ENCODE measurements at places on chromosomes 4 and X.
A peak's percentile ranks its signal among the peaks of the same experiment; 100 is the strongest.

GRCh38 chrX:39957816-39958566 is 139.8 kb downstream of the BCOR start:
- no peak for DNase-seq

GRCh38 chrX:23194885-23195554 is 139.6 kb upstream of the PTCHD1 start:
- no peak for DNase-seq

- DNase-seq = peak; percentile 60
Measured at GRCh38 chr4:9781343-9782135, at the start of gene DRD5. TSS of gene DRD5 (plus strand) at chr4:9781634. CDS start at chr4:9782030, 396 bp downstream.

GRCh38 chr4:91222014-91222413 is 1081.8 kb upstream of the GRID2 start:
- no peak for DNase-seq

DNA sequence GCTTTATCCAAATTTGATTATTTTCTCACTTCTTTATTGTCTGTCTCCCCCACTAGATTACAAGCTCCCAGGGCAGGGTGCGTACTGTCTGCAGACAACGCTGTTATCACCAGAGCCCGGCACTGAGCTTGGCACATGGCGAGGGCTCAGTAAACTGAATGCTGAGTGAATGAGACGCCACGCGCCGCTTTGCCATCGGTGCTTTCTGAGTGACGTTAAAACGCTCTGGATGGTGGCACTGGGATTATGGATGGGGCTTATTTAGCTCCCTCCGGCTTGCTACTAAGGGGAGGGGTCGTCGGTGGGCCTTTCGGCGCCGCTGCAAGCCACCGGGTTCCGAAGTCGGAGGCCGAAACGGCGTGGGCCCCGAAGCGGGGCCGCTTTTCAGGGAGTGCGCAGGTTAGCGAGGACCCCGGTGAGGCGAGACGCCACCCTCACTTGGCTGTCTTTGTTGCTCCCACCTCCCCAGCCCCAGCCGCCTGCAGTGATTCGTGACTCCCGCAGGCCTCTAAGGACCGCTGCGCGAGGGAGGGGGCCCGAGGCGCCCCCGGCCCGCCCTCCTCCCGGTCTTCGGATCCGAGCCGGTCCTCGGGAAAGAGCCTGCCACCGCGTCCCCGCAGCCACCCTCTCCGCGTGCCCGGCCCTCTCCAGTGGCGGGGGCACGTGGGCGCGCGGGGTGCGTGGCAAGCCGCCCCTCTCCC is 569 bp upstream of the FHL1 start:
- DNase-seq = peak; percentile 43

DNA sequence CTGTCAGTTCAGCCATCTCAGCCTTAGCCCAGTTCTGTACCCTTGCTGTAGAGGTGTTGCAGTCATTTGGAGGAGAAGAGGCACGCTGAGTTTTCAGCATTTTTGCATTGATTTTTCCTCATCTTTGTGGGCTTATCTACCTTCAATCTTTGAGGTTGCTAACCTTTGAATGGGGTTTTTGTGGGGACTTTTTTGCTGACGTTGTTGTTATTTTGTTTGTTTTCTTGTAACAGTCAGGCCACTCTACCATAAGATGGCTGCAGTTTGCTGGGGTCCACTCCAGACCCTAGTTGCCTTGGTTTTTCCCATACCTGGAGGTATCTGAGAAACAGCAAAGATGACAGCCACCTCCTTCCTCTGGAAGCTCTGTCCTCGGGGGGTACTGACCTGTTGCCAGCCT is 22.8 kb upstream of the TMEM271 start:
- DNase-seq = no peak

DNA sequence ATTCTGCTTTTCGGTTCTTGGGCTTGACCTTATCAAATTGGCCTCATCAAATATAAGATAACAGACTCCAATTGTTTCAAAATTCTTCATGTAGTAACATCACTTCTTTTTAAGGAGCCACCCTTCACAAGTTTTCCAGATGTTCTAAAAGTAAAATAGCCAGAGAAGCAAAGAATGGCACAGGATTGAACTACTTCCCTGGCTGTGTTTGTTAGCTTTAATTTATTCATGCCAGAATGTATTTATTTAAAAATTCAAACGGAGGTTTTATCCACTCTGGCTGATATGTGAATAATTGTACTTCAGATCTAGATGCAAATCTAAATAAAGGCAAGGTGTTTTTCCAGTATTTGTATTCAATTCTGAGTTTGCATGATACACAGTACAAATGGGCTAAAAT is 581.3 kb upstream of the TENM3 start:
- no peak for DNase-seq

- DNase-seq = no peak
Measured at GRCh38 chr4:14078326-14078725, 450.8 kb upstream of the BOD1L1 start.

DNA sequence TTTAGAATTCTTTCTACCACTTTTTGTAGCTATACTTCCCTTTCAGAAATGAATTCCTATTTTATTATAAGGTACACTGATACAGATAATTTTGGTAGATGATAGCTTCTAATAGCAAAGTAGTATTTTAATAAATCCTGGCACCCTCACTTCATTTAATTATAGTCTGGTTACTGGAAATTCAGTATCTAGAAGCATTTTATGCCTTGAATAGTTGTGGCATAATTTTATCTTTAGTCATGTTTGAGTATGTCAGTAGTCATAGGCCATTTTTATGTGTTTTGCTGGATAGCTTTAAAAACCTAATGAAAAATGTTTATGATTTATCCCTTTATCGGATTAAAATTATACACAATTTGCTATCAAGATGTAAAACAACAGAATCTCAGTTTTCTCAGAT is 92.3 kb downstream of the DIAPH2 start:
- DNase-seq = no peak

GRCh38 chr4:92519727-92520126 is 216.0 kb downstream of the GRID2 start:
- no peak for DNase-seq

DNA sequence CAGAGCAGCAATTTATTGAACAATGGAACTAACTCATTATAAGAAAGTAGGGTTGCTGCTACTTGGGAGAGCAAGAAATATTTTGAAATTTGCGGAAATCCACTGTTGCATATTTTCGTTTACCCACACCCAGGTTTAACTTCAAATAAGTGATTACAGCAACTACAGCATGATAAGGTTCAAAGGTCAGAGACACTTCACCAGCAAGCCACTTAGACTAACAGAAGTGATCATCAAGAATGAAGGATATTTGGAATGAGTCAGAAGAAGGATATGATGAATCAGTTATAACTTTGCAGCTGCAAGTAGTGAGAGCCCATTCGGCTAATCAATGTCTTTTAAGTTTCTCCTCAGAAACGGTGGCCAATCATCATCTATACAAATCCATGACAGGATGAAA is 199.3 kb downstream of the TMA16 start:
- no peak for DNase-seq

DNA sequence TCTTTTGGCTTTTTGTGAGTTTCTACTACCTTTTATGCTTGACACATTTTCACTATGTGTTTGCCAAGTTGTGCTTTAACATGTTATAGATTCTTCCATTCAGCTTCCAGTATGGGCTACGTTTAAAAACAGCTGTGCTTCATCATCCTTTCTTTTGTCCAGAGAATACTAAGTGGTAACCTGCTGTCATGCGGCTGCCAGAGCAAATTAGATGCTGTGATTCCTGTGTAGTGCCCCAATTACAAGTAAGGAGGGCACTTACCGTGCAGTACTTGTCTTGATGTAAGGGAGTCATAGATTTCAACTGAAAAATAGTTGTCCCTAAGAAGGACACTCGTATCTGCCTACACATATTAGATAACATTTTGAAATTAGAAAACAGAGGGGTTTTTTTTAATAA is 531.8 kb upstream of the GALNTL6 start:
- no peak for DNase-seq

DNA sequence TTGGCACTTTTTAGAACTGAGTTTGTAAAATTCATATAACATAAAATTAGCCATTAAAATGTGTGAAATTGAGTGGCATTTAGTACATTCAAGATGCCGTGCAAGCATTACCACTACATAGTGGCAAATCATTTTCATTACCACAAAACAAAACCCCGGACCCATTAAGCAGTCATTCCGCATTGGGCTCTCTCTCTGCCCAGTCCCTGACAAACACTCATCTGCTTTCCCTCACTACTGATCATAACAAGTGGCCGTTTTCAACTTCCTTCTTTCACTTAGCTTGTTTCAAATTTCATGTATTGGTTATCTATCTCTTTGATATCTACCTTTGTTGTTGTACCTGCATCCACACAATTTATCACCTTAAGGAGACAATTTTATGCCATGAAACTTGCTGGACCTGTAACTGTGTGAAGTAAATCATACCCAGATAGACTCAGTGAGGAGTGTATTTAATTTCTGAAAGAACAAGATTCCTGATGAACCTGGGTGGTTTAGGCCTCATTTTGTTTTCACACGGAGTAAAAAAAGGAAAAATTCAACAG is 202.1 kb downstream of the OR13H1 start:
- no peak for DNase-seq

DNA sequence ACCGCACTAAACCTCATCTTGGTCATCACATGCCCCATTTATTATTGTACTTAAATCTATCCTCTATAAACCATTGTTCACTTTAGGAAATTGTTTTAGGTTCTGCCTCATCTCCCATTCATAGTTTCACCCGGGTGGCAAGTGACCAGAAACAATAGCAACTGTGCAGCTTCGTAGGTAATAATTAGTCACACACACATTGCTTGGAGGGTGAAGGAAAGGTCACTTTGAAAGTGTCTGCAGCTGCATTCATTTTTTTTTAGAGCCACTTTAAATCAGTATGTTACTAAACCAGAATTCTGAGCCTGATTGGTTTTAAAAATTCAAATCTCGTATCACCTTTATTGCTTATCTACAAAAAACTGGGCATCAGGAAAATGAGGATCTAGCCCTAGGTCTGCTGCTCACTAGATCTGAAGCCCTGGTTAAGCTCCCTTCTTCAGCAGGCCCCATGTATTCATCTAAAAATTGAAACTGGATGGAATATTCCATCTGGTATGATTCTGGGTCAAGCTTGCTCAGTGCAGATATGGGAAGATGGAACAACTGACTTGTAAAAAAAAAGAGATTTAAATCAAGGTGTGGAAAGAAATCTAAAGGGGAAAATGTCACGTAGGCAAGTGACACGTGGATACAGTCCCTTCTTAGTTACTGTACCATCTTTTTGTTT is 62.4 kb downstream of the LIMCH1 start:
- DNase-seq = no peak

- DNase-seq = peak; percentile 4
Measured at GRCh38 chr4:105191621-105192210, 45.0 kb downstream of the TET2 start.

DNA sequence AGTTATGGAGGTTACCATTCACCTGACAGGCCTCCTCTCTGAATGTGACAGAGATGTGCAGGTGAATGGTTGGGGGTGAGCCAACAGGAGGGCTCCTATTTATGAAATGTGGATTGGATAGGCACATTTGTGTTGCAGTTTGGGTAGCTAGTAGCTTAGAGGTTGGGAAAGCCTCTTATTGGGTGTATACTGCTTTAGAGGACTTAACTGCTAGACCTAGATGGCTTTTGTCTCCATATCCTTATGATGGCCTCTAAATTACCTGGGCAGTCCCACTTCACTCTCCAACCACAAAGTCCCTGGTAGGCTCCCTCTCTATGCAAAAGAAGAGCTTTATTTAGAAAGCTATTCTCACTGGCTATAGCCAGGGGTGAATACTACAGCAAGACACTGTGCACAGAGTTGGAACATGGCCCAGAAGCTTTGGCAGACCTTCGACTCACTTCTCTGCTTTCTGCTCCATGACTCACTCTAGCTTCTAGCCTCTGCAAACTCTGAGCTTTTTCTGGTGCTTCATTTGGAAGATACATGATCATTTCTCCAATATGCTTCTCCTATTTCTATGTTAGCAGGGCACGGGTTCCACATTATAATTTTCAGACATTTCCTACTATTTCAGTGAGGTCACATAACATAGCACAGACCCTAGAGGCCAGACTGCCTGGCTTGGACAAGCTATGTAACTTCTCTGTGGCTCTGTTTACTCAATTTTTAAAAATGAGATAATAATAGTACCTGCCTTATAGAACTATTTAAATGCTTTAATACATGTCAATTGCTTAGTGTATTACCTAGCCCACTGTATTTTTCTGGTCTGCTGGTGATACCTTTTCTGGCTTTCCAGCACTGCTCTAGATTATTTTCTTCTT is 6.0 kb upstream of the VGLL1 start:
- DNase-seq = no peak

GRCh38 chr4:65242156-65242846 is 428.0 kb downstream of the EPHA5 start:
- no peak for DNase-seq

DNA sequence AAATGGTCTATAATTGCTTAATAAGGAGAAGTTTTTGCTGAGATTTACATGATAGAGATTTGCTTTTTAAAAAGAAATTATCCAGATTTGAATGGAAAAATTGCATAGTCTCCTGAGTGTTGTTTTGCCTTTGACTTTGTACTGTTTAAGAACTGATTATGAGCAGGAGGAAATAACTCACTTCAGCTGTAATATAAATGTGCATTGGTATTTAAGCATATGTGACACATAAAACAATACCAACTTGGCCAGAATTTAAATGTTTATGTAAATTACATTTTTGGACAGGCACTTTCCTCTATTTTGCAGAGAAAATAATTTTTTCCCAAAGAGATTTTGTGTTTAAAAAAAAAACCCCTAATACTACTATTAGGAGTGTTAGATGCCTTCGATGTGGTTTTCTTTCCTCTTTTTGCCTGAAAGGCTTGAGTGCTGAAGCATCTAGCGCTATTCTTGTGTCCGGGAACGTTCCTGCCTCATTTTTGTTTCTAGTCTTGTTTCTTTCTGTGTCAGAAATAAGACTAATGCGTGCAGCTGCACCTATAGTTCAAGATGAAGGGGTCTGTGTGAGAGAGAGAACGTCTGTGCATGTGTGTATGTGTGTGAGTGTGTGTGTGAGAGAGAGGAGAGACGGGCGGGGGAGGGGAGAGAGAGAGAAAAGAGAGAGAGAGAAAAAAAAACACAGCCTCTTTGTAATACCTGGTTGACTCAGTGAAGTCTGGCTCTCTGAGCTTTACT is 60.8 kb downstream of the TBL1X start:
- no peak for DNase-seq

DNA sequence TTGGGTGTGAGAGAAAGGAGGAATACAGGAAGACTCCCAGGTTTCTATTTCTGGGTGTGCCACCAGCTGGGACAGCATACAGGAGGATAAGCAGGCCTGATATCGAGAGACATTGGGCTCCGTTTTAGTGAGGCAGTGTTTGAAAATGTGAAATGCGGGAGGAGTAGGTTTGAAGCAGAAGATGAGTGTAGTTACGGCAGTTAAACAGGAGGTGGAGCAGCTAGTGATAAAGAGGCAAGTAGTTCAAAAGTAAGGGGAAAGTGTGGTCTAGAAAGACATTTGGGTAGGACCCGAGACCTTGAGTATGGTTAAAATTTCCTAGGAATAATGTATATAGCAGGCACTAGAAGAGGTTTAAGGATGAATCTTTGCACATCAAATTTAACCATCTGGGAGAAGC is 42.4 kb downstream of the DCUN1D4 start:
- peak; percentile 53 for DNase-seq

DNA sequence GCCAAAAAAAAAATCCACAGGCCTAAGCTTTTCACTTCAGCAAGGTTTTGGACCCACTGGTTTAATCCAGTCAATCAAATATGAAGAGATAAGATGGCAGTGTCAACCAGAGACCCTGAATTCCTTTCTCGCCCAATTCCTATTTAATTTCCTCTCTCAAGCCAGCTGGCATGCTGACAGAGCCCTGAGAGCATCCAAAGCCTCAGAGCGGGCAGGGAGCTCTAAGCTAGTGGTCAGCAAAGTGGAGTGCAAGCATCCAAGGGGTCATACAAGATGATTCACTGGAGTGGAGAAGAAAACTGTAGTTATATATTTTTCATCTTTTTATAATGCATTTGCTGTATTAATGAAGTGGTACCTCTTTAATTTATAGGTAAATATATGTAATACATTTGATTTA is 37.8 kb upstream of the PRPS2 start:
- no peak for DNase-seq

Measured in iPS-NIHi11 (cell line).